ENCODE measurements at places on chromosomes 2 and 18.

- DNase-seq, result no peak
These were observed 106.3 kb downstream of the FTCDNL1 start for GRCh38 chr2:199744724-199745123.

DNA sequence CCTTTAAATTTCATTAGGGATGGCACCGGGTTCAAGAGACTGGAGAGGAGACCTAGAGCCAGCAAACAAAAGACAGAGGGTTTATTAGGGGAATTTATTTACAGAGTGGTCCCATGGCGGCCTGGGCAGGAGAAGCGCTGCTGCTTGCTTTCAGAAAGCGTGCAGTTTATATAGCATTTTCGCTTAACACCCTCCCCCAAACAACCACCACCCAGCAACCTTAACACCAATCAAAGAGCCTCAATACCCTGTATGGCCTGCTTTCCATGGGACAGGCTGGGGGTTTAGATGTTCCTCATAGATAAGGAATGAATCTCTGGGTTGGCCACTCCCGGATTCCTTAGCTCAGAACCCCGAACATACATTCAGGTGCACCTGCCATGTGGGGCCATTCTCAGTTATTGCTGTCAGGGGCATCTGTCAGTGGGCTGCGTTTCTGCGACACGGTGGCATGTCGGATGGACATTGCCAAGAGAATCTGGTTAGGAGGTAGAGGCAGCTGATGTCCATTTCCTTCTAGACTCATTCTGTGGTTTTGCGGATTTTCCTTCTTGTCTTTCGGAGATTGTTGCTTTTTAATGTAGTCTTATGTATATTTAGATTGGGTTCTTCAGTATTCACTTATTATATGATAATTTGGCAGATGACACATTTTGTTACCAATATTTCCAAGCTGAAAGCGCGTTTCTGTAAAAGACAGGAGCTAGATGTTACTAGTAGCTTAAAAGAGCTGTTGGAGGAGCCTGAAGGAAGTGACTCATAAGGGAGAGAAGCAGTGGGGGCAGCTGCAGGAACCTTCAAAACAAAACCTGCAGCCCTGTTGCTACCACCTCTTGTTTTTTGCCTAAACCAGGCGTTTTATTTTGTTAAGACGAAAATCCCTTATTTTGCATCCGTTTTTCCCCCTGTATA lies 7.2 kb downstream of the AGAP1 start:
- DNase-seq, result no peak

DNA sequence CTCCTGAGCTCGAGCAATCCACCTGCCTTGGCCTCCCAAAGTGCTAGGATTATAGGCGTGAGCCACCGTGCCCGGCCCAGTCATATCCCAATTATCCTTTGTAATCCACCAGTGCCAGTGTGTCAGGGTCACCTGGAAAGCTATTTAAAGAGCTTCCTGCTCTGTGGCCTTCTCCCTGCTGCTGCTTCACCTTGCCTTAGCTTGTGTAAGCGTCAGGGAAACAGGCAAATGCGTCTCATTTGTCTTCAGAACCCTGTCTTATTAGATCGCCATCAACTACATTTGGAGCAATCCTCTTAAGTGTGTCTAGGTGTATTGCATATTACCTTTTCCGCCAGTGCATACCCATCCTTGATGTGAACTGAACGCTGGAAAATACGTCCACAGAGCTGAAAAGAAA lies 10.2 kb downstream of the KIF5C start:
- DNase-seq, result no peak

DNA sequence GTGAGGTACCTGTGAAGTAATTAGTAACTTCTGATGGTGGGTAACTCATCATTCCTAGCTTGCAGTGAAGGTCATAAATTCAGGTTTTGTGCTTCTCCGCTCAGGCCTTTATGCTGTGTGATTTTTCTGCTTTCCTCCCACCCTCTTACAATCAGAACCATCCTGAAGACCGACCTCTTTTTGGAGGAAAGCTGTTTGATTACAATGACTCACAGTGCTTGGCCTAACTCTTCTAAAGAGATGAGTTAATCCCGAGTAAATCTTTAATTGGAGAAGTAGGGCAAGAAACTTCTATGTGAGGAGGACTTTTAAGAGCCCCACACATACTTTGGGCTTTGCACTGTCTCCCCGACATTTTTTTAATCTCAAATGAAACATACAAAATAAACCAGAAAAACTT lies 53.1 kb downstream of the TTC27 start:
- DNase-seq, result no peak

GRCh38 chr18:50143886-50144285 lies 51.1 kb downstream of the MYO5B start:
- no peak for DNase-seq

GRCh38 chr2:139031722-139032121 lies 251.5 kb upstream of the NXPH2 start:
- DNase-seq, result no peak

GRCh38 chr2:221465776-221466175 lies 106.3 kb downstream of the EPHA4 start:
- no peak for DNase-seq

DNA sequence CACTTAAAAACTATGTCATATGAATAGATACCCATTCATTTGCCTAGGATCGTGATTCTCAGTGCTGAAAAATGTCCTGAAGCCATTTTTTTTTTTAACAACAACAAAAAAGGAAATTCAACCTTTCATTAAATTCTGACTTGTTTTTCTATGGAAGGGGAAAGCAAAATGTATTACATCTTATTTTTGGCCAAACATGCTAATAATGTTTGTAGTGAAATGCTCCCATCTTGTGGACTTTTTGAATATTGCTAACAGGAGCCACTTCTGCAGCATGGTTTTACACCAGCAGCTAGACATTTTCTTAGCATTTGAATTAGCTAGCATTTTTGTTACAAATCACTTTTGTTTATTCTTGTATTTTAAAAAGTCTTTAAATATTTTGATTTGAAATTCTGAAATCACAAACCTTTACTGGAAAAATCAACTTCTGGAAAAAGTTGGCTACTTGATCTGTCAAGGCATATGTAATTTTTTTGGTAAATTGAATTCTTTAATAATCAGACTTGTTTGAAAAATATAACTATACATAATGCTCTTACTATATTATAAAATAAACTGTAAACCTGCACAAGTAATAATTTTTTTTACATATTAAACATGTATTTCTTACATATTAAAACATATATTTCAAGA lies 75.8 kb downstream of the KIDINS220 start:
- peak; percentile 43 for DNase-seq

- no peak for DNase-seq
These were observed 66.3 kb upstream of the NABP1 start for GRCh38 chr2:191611614-191612013.

DNA sequence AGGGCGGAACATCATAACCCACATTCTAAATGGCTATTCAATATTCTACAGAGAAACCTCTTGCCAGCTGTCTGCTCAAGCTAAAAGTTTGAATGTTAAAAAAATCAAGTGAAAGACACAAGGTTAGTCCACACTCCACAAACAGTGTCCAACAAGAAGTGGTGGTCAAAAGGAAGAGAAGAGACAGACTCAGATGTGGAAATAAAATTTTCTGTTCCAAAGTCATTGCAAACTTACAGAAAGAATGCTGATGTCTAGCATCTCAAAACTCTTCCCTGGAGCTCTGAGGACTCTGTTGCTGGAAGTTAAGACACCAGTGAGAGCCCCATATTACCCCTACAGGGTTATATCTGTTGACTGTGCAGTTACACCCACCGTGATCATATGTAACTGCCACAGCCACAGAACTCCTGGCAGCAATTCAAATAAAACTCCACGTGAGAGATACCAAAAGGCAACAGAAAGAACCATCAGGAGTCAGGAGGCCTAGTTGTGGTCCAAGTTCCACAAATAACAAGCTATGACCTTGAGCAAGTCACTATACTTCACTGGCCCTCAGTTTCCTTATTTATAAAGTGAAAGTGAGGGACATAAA lies 60.9 kb downstream of the AAK1 start:
- DNase-seq, result peak; percentile 85

DNA sequence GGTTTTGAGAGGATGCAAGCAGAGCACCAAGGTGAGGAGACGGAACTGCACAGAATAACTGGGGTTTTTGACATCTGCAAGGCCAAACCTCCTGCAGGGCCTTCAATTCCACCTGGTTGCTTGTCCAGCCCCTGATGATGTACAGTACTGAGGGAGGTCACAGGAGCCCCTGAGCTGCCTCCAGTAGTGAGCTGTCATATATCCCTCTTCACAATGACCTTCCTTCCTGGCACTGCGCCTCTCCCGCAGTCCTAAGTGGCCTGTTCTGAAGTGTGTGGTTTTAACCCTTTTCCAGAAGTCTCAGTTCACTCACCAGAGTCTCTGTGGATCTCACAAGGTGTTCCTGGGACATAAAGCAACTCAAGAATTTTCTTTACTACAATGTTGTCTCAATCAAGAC lies 45.3 kb downstream of the LRRTM1 start:
- no peak for DNase-seq

DNA sequence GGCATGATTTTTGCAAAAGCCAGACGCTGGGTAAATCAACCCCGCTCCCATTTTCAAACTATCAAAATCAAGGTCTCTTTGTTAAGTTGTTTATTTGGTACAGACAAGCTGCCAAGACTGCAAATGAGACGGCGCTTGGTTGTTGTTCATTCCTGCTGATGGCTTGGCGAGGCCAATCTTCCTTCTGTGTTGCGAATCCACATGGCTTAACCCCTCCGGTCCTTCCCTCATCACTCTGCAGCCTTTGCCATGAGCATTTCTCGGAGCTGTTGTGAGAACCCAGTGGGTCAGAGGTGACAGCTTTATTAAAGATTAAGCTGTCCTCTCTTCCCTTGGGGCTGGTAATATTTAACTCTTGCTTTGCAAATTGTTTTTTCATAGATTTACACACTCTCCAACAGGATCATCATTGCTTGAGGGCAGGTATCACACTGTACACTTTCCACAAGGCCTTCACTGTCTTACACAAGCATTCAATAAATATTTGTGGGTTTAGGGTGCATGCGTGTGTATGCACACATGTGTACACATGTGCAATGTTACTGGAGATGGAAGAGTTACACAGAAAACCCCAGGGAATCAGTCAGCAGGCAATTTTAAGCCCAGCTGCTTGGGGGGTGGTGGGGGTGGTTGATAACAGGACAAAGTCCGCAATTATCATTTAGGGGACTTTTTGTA lies 27.8 kb upstream of the KCNF1 start:
- no peak for DNase-seq

- no peak for DNase-seq
These were observed 141.6 kb downstream of the ZNF236 start for GRCh38 chr18:76963936-76964335.

DNA sequence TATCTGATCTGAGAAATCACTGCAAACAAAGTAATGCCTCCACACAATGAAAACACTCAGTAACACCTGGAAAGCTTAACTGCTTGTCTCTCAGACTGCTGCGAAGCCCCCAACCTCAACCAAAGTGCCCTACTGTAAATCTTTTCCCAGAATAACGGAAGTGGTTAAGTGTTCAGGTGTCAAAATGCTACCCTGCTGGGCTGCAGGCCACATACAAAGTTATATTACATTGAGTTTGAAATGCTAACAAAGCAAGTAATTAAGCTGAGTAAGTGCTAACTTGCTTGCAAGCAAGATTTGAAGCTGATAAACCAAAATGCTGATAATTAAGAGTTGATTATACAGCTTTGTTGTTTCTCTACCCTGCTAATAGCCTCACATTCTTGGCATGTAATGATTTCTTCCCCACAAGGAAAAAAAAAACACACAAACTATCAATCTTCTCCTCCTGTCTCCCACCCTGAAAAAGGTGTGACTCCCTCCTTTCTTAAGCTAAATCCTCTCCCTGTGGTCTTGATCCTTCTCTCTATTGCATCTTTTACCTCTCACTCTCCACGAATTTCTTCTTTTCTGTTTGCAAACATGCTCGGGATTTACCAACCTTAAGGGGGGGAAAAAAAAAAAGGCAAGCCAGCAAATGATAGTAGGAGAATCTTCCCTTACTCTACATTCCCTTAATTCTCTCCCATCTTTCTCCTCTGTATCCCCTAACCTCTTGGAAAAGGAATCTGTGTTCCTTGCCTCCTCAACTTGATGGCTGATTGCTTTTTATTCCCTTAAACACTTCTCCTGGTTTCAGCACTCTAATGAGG lies 266.8 kb upstream of the SIX3 start:
- DNase-seq, result no peak

DNA sequence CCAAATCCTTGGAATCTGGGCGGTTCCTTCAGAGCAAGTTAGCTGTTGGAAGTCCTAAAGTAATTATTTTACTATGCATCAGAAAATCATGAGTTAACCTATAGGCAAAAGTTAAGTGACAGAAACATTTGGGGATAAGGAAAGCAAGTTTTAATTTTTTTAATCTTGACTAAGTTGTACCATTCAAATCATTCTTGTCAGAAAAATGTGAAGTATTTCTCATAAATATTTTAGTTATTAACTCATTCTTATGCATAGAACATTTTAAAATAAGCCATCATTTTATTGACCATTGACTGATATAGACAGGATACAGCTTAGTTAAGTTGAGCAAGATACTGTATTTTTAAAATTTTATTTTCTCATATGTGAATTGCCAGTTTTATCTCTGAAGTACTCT lies 98.2 kb upstream of the FOSL2 start:
- no peak for DNase-seq

- DNase-seq, result no peak
These were observed 25.0 kb downstream of the DCDC2C start for GRCh38 chr2:3728104-3729054.

GRCh38 chr2:154375579-154375931 lies 322.9 kb upstream of the KCNJ3 start:
- no peak for DNase-seq

DNA sequence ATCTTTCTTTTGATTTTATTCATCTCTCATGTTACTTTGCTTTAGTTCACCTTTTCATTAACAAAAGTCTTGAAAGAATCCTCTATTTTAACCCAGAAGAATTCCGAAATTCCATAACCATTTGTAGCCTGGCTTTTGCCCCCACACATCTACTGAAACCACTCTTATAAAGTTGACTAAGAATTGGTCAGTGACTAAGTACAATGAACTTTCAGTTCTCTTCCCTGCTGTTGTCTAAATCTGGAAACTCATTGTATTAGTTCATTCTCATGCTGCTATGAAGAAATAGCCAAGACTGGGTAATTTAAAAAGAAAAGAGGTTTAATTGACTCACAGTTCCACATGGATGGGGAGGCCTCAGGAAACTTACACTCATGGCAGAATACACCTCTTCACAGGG lies 49.9 kb upstream of the PNPT1 start:
- DNase-seq, result no peak

GRCh38 chr2:240623531-240624010 lies 1.7 kb upstream of the GPR35 start:
- DNase-seq, result no peak

DNA sequence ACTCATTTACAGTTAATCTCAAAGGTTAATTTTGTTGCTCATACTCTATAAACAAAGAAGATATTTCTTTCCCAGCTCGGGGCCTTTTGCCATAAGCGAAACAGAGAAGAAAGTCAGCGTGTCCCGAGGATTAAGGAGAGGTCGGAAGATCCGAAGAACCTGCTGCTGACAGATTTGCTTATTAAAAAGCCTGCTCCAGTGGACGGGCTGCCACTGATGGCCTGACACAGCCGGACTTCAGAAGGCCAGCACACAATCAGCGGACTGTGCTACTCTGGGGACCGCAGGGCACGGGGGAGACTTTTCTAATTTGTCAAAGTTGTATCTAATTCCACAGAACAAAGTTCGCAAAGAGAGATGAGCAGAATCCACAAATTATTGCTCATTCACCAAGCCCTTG lies 315.4 kb downstream of the ETAA1 start:
- DNase-seq, result no peak

GRCh38 chr2:10169053-10169578 lies 46.6 kb downstream of the RRM2 start:
- no peak for DNase-seq
